ENCODE measurements at places on chromosomes 13 and 19.

DNA sequence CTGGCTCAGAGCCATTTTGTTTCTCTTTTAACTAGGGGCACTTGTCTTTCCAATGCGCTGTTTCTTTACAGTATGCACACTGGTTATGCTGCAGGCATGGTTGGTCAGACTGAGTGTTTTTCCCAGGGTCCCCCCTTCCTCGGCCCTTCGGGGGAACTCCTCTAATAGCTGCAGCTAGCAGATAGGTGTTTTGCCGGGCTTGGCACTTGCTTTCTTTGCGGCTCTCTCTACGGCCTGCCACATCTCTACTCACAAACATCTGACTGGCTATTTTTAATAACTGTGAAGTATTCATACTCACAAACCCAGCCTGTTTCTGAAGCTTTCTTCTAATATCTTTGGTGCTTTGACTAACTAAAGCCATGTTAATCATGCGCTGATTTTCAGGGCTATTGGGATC lies 89.4 kb downstream of the SLC25A15 start:
- DNase-seq, result no peak

- no peak for DNase-seq
Measured at GRCh38 chr13:99467764-99468163, 33.5 kb upstream of the TM9SF2 start.

DNA sequence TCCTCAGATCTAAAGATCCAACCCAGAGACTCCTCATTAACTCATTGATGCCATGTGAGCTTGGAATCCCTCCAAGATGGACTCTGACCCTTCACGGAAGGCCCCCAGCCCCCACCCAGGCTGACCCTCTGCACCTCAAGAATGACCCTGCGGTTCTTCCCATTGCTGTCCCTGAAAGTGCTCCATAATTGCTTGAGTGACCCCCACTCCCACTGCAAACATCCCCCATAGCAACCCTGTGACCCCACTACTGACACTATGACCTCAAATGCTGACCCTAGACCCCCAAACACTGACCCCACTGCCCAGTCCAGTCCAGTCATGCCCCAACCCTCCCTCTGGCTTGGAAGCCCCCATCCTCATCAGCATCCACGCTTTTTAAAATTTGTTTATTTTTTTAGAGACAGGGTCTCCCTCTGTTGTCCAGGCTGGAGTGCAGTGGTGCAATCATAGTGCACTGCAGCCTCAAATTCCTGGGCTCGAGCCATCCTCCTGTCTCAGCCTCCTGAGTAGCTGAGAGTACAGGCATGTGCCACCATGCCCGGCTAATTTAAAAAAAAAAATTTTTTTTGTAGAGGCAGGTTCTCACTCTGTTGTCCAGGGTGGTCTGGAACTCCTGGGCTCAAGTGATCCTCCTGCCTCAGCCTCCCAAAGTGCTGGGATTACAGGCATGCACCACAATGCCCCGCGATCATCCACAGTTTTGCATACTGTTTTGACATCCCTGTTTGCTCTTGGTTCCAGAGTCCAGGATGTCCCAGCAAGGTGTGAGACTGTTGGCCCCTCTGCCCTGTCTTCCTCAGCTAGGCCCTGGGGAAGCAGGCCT lies 855 bp downstream of the LYL1 start:
- no peak for DNase-seq

DNA sequence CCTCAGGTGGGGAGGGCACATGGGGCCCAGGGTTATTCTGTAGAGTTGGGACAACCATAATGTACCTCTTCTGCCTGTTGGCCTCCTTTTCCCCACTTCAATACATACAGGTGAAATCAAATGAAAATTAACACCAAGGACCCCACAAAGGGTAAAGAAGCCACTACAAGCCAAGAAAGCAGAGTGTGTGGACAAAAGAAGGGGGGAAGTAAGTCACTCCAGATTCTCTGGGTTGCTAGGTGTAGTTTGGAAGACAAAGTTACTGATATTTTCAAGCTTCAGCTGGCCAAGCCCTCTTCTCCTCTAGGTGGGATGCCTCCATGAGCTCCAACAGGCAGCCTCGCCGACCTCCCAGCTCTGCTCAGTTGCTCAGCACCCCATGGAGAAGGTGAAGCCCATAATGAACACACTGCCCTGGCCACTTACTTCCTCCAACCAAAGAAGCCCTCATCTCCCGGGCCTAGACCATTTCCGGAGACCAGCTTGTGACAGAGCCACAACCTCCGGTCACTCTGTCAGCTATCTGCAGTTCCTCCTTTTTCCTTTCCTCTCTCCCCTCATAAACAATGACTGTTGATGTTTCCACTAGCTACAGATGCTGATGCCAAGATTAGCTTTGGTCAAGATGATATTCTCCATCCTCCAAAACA lies 66.8 kb upstream of the MED4 start:
- no peak for DNase-seq

DNA sequence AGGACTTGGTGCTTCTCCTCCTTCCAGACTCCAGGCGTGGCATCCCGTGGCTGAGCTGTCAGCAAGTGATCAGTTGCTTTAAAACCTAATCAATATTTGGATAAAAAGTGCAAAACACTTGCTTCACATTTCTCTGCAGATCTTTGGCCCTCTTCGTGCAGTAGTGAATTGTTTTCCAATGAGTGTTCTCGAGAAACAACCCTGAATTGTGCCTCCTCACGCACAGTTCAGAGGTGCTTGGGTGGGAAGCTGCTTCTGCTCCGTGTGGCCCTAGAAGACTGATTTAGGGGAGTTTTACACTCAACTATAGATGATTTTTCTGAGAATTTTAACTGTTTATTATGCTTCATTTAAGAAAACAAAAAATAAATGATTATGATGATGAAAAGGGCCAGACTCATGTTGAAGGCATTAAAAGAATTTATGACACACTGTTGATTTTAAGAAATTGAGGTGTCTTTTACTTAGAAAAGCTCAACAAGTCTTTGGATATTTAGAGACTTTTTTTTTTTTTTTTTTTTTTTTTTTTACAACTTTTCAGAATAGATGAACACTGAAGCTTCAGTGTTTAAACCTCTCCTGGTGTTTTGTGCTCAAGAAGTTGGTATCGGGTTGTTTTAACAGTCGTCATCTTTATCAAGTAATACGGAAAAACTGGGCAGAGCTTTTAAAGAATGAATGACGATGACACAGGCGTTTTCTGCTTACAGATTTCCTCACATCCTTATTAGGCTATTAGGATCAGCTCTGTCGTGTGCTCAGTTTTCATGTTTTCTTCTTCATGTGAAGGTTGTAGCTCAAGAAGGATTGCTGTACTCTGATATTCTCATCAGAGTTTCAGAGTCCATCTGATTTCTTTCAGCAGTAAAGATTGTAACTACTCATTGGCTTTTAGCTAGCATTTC lies 39.5 kb upstream of the TEX29 start:
- DNase-seq, result no peak

DNA sequence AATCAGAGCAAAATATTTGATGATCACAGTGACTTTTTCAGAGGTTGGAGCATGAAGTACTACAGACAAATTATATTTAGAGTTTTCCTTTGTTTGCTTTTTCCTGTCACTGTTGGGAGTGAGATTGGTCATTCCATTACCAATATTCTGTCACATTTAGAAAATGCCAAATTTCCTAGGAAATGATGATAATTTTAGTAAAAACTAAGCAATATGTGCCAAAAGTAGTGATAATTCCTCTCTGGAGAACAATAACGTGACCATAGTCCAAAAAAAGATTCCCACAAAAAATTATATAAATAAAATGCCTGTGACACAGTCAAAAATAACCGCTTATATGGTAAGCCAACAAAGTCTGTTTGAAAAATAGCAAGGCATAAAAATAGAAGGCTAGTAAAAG lies 2719.4 kb downstream of the PCDH9 start:
- DNase-seq, result no peak

DNA sequence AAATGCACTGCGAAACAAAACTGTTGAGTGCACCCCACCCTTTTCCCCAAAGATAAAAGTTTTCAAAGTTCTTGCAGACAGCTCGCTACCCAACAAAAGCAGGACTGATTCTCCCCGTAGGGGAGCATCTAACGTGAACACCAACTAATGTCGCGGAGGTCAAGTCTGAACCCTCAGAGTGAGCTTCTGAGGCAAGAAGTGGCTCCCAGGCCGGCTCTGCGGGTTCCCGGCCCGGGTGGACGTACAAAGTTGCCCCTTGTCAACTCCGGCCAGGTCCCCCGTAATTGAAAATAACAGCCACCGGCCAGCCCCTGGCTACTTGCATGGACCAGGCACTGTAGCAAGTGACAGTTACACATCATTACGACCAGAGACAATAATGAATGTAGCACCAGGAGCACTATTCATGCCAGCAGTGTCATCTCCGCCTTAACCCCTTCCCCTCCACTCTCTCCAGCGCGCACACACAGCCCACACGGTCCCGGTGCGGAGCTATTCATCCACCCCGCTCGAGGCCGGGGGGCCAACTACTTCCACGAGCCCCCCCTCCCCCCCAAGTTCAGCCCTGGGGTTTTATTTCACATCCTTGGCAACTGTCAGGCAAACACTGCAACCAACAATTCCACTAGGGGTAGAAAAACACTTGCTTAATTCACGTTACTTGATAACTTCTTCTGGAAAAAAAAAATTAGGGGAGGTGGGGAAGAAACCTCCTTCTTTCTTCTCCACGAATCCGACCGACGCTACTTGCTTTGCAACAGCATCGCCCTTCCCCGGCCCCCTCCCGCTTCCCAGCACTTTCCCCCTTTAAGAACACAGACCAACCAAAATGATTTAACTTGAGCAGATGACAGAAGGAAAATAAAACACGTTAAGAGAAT lies 1.2 kb downstream of the KLF12 start:
- DNase-seq, result no peak

Data from NCI-H187 treated with DMSO at 0.1 percent for 48 hours (cell line).